Breast epithelium (tissue), 4 donors: ENCODE measurements at places on chromosomes 6 and 20. TPM values are rescaled to one million over a fixed set of nuclear protein-coding genes. Genes with fewer than 3 reads are reported as not detected.

CNR1 gene
- total RNA-seq, result 30.2 TPM

LHFPL5 gene
- not detected for total RNA-seq

CD24 gene
- total RNA-seq, result 201 TPM

RIPOR2 gene
- total RNA-seq, result 70.5 TPM

TMC2 gene
- 0.96 TPM for total RNA-seq

HMGCLL1 gene
- 3.7 TPM for total RNA-seq

DEFB132 gene
- total RNA-seq, result 0.29 TPM

PROCR gene
- 87.9 TPM for total RNA-seq

TBX18 gene
- 8.8 TPM for total RNA-seq

SAPCD1 gene
- total RNA-seq, result not detected

OR5V1 gene
- total RNA-seq, result not detected

LY6G5B gene
- 12.7 TPM for total RNA-seq

EPHA7 gene
- 0.80 TPM for total RNA-seq

SALL4 gene
- total RNA-seq, result 0.33 TPM

DNA sequence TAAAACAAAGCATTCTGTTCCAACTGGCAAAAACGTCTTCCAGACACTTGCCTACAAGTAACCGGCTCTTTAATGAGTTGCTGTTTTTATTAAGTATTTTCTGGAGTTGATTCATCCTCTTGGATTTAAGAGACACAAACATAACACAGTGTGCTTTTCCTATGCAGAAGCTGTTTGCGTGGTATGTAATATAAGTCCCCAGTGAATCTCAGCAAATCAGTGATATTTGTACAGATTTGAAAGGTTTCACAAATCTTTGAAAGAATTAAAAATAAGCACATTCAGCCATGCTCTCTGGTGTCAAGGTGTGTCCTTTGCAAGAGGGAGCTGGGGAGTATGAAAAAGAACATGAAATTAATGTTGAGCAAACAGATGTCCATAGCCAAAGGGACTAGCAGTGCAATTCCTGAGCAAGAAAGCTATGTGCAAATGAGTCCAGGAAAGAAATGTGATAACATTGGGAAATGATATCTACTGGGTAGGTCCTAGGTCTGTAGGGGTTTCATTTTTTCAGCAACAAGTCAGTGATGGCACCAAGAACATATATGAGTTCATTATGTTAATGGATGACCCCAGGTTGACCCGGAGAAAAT, 170.1 kb upstream of the PHACTR1 start:
- DNase-seq, result no peak

- no peak for DNase-seq
Measured at GRCh38 chr20:24656391-24656790, 187.0 kb downstream of the SYNDIG1 start.

DNA sequence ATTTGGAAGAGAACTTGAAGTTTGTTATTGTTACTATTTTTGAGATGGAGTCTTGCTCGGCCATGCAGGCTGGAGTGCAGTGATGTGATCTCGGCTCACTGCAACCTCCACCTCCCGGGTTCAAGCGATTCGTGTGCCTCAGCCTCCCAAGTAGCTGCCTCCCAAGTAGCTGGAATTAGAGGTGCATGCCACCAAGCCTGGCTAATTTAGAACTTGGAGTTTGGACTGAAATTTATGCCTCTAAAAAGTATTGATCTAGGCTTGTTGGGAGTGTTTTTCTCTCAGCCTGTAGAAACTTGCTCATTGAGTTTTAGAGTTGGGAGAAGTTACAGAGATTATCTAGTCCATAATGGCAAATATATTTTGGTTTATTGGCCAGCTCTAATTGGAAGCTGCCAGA, 4.1 kb downstream of the ITCH start:
- no peak for DNase-seq

GRCh38 chr6:50720623-50721022, 7.3 kb downstream of the TFAP2D start:
- no peak for DNase-seq

DNA sequence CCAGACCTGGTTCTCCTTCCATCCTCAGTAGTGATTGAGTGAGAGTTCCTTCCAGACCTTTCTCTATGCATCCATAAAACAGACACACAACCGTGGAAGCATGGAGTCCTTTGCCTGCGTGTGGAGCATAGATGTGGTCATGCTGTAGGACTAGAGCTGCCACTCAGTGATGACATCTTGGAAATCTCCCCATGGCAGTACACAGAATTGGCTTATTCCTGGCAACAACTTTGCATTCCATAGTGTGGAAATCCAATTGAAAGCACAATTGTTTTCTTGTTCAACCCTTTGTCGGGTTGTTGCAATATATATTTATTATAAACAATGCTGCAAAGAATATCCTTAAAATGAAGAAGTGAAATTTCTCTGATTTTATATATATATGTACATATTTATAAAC, 547.8 kb downstream of the CDH26 start:
- no peak for DNase-seq

- no peak for DNase-seq
Measured at GRCh38 chr20:51148941-51149340, 126.0 kb upstream of the KCNG1 start.

GRCh38 chr6:45472382-45472781, 94.6 kb upstream of the SUPT3H start:
- no peak for DNase-seq

GRCh38 chr6:26029570-26029856, 57.7 kb upstream of the HFE start:
- no peak for DNase-seq

DNA sequence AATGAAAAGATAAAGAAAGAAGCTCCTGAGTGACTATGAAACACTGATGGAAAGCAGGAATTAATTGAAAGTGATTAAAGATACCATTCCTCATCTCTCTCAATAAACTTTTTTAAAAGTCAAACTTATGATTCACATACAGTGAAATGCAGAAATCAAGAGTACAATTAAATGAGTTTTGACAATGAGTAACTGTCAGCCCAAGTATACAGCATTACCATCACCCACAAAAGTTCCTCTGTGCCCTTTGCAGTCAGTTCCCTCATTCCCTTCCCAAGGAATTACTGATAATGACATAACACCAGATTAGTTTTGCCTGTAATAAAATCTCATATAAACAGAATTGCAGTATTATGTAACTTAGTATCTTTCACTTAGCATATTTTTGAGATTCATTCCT, 44.5 kb downstream of the ATG5 start:
- no peak for DNase-seq

- no peak for DNase-seq
Measured at GRCh38 chr6:83860782-83861495, 1.4 kb downstream of the CYB5R4 start.

DNA sequence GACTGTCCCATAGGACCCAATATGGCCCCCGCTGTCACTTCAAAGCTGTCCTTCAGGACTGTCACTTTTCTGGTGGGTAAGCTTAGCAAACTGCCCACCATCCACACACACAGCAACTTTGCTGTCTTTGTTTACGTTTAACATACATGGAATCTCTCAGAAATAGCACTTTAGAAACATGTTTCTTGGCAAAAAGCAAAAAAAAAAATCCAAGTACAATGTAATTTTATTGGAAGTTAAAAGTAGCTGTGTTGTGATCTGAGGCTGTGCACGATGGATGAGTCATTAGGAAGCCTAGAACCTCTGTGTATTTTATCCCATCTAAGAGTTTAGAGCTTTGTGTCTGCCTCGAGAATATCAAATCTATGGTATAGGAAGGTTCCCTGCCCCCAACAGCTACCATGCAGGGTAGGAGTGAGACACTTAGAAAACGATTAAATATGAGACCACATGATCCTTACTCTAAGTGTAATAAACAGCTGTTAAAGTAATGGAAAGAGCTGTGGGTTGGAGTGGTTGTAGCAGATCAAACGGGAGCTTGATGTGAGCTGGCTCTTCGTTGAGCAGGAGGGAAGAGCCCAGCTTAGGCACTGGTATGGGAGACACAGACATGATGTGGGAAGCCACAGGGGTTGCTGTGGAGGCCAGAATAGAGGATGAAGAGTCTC, 119.5 kb downstream of the PLEKHG1 start:
- DNase-seq, result no peak

DNA sequence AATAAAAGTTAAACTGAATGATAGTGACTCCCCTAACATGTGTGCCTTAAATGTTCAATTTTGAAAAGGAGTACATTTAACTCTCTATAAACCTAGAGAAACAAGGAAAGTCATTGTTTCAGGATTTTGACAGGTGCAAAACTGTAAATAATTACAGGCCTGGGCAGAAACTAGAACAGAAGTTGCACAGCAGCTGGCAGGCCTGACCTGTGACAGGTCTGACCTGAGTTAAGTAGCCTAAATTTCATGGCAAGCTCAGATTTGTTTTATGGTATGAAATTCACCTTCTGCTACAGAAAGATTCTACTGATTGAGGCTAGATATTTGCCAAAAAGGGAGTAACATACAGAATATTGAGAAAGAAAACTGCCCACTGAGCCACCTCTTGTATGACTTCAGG, 166.1 kb downstream of the CDKAL1 start:
- no peak for DNase-seq

- DNase-seq, result no peak
Measured at GRCh38 chr6:108171291-108171917, 5.6 kb downstream of the NR2E1 start.

- peak; percentile 27 for DNase-seq
Measured at GRCh38 chr6:79240509-79240908, 6.0 kb upstream of the HMGN3 start.

DNA sequence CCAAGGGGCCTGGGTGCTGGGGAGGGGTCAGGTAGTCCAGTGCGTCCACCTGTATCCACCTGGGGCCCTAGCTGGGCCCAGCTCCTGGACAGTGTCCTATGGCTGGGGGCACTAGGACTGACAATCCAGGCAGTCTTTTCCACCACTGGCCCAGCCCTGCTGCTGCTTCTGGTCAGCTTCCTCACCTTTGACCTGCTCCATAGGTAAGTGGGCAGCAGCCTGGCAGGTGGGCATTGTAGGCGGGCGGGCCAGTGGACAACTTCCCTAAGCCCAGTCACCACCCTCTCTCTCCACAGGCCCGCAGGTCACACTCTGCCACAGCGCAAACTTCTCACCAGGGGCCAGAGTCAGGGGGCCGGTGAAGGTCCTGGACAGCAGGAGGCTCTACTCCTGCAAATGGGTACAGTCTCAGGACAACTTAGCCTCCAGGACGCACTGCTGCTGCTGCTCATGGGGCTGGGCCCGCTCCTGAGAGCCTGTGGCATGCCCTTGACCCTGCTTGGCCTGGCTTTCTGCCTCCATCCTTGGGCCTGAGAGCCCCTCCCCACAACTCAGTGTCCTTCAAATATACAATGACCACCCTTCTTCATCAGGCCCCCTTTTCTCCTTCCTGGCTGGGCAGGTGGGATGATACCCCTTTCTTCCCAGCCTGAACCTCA, 584 bp downstream of the C20orf141 start:
- DNase-seq, result no peak

DNA sequence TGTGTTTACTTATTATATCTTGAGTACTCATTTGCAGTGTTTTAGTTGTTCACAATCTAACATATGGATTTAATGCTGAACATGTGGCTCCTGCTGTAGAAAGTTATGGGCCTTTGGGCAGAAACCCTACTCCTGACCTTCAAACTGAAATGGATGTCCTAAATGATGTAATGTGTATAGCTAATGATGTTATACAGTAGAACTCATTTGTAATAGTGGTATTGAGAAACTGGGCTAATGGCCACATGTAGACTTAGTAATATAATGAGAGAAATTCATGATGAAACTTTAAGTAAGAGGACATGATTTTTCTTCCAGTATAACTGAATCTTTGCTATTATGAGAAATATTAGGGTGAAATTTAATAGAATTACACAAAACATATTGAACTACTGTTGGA, 121.3 kb upstream of the PTPRK start:
- DNase-seq, result no peak

GRCh38 chr6:36239774-36240173, 30.1 kb upstream of the PNPLA1 start:
- DNase-seq, result no peak

DNA sequence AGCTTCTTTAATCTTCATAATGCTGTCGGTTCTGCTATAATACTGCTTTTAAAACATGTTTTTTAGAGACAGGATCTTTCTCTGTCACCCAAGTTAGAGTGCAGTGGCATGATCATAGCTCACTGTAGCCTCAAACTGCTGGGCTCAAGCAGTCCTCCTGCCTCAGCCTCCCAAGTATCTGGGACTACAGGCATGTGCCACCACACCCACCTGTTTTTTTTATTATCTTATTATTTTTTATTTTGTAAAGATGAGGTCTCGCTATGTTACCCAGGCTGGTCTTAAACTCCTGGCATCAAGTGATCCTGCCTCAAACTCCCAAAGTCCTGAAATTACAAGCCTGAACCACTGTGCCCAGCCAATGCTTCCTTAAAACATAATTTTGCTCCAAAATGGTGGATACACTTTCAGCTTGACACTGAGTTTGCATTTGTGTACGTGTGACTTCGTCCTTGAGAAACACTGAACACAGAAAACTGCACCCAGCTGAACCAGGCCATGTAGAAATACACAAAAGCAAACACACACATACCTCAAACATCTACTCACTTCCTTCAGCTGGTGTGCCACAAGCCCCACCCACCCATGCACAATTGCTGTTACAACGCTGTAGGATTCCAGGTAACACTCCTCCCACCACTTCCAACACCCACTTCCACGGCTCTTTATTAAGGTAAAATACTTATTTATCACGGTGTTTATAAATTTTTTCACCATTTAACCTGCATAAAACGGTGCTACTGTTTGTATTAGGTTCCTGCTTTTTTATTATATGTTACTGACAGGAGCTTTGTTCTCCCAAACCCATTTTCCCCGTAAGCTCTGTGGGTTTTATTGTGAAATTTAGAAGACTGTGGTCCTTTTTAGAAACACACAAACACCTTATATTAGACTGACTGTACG, 109.1 kb downstream of the TSHZ2 start:
- DNase-seq, result peak; percentile 61

DNA sequence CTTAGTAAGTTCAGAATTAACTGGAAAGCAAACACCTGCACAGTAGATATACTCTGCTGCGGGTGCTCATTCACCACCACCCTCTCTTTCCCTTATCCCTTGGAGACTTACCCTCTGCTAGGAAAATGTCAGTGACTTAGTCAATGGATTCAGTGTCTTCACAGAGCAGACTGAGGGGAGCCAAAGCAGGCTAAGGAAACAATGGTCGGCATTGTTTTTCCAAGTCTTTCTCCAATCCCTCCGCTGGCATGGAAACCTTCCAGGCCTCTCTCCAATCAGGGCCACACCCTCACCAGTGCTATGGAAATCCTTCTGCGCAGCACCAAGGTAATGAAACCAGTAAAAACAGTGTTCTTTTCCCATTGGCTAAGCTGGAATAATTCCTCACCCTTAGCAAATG, 531.2 kb downstream of the TFAP2B start:
- peak; percentile 64 for DNase-seq

GRCh38 chr6:116766506-116767176, 1.1 kb upstream of the FAM162B start:
- DNase-seq, result no peak

DNA sequence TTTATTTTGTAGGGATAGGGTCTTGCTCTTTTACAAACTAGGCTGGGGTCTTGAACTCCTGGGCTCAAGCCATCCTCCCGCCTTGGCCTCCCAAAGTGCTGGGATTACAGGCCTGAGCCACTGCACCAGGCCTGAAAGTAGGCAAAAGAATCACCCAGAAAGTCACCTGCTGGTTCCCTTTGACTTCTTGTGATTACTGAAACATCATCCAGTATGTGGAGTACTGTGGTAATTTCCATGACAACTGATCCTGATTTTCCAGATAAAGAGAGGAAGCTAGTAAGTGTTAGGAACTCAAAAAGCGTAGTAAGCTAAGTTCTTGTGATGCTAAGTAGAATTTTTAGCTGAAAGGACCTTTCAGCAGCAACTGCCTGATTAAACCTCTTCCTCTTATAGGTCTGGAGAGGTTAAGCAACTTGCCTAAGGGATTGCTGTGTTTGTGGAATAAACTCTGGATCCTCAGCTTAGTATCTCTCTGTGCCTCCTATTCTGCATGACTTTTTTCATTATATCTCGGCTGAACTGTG, 16.8 kb downstream of the RALY start:
- DNase-seq, result no peak

- DNase-seq, result no peak
Measured at GRCh38 chr6:89559487-89559886, 79.1 kb downstream of the LYRM2 start.
